Stimulated activated CD4-positive, alpha-beta T cell treated with anti-CD3 and anti-CD28 coated beads, Interleukin-2, amount 100 ng/mL, for 4 hours (primary cell): ENCODE measurements at places on chromosomes 12 and 14.

DNA sequence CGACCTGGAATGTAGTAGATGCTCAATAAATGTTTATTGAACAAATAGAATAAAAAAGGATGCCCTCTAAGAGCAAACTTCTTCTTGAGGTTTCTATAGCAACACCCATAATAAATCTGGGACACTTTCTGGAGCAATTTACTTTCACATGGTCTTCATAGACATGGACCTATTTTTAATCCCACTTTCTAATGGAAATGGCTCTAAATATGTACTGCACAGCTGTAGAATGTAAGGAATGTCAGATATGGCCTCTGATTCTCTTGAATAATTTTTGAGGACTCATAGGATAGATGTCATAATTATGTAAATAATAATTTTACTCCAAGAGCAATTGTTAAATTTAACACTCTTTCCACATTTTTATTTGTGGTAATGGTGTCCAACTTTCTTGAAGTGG is 133.5 kb upstream of the DAAM1 start:
- DNase-seq: no peak

- DNase-seq: peak; percentile 20
These were observed 677 bp downstream of the C12orf75 start for GRCh38 chr12:105330931-105331804.

DNA sequence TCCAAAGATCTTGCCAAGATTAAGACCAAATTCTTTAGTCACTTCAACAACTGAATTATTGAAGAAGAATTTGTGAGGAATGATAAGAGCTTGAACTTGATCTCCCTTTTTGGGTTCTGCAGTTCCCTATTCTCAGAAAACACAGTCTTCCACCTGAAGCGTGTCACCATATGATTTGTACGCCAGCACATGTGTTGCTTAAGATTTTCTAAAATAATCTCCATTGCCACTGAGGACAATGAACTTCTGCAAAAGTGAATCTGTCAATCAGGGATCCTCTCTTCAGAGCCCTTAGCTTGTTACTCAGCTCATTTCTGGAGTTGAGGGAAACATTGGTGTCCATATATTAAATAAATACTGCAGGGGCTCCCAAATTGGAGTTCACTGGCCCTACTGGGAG is 4.2 kb upstream of the SPIC start:
- no peak for DNase-seq

- DNase-seq: no peak
These were observed 125.5 kb downstream of the ZFP36L1 start for GRCh38 chr14:68667313-68667791.

DNA sequence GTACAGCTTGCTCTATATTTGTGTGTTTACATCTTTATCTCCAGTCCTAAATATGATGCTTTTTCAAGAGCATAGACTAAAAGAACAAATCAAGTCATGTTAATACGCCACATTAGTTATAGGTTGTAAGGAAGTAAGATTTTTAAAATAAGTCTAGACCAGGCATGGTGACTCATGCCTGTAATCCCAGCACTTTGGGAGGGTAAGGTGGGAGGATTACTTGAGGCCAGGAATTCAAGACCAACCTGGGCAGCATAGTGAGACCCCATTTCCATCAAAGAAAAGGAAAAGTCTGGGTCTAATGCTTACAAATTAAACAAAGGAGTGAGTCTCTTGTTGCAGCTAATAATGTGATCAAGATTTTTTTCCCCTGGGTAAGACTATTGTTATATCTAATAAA is 118.9 kb downstream of the GPR135 start:
- no peak for DNase-seq

GRCh38 chr12:117067016-117067415 is 32.2 kb downstream of the TESC start:
- DNase-seq: no peak

- no peak for DNase-seq
These were observed 45.3 kb upstream of the MBIP start for GRCh38 chr14:36365766-36366165.

DNA sequence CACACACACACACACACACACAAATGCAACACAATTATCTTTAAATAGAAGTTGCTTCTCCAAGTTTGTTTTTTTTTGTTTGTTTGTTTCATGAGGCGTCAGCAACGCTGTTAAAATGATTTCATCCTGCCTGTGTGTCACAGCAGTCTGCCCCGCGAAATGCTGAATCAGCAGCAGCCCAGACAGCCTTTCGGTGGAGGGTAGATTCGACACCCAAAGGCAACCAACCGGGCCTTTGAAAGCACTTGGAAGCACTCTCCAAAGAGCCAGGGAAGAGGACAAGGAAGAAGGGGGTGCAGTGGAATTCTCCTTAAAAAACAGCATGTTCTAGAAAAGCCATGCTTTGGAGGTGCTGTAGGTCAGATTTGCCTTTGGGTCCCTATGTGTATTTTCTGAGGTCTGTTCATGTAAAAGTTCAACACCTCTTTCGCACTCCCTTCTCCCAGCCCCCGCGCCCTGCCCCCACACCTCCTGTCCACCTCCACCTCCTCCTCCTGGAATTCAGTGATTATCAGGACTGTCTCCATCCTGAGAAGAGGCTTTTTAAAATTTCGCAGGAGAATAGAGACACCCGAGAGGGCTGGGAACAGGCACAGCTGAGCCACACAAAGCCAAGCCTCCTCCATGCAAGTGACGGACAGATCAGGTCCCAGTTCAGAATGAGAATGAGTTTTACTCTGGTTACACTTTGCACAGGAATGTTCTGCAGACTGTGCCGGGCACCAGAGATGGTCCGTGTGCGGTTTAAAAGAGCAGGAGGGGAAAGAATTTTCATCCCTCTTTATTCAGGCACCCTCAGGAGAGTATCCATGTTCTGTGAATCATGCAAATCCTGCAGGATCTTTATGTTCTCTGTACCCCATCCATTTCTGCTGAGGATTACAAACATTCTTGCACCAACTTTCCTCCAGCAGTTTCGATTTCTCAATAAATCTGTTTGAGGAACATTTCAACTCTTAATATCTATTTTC is 177.9 kb downstream of the ETV6 start:
- DNase-seq: no peak
